ENCODE measurements at places on chromosomes 12 and 14.

GRCh38 chr14:66540038-66540437, 32.1 kb downstream of the GPHN start:
- no peak for DNase-seq

DNA sequence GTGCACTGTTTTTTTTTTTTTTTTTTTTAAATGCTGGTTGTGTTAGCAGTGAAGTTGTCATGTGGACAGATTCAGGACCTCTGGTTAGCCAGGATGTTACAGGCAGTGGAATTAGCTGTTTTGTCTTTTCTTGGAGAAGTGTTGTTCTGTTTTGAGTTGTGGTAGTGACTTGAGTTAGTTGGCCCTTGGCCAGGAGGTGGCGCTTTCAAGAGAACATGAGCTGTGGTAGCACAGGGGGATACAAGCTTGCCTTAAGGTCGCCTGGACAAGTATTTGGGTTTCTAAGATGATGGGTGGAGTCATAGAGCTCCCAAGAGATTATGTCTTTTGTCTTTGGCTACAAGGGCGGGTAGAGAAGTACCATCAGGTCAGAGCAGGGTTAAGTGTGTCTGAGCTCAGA, 33.3 kb upstream of the CCDC198 start:
- DNase-seq, result no peak

DNA sequence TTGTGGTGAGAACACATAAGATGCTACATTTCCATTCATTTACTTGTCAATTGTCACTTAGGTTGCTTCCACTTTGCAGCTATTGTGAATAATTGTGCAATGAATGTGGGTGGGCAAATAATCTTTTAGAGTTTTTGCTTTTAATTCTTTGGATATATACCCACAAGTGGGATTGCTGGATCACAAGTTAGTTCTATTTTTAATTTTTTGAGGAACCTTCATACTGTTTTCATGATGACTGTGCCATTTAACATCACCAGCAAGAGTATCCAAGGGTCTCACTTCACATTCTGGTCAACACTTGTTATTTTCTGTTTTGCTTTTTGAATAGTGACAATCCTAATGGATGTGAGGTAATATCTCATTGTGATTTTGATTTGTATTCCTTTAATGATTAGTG, 10.5 kb downstream of the CLEC6A start:
- DNase-seq, result no peak

GRCh38 chr14:23722675-23723074, 86.5 kb downstream of the DHRS2 start:
- DNase-seq, result no peak
